HFFc6 (cell line): ENCODE measurements at places on chromosomes 3 and 15. TPM values are rescaled to one million over a fixed set of nuclear protein-coding genes. Genes with fewer than 3 reads are reported as not detected.

CAMK1 gene
- total RNA-seq: 19.0 to 27.7 TPM (median 26.5 TPM) in 3 replicates

CPNE9 gene
- not detected in 3 replicates for total RNA-seq

KBTBD13 gene
- total RNA-seq: not detected in 3 replicates

MESP2 gene
- total RNA-seq: 0.19 to 0.27 TPM in 2 of 3 replicates, not detected in the other

DAPK2 gene
- 2.1 to 5.2 TPM (median 2.9 TPM) in 3 replicates for total RNA-seq

C3orf33 gene
- total RNA-seq: 2.7 to 3.8 TPM (median 2.8 TPM) in 3 replicates

SLC28A1 gene
- total RNA-seq: not detected in 3 replicates

ZFYVE19 gene
- total RNA-seq: 11.7 and 13.1 TPM in 2 replicates

TMC3 gene
- total RNA-seq: not detected in 3 replicates

ARL6IP5 gene
- total RNA-seq: 112 to 123 TPM (median 120 TPM) in 3 replicates

DNA sequence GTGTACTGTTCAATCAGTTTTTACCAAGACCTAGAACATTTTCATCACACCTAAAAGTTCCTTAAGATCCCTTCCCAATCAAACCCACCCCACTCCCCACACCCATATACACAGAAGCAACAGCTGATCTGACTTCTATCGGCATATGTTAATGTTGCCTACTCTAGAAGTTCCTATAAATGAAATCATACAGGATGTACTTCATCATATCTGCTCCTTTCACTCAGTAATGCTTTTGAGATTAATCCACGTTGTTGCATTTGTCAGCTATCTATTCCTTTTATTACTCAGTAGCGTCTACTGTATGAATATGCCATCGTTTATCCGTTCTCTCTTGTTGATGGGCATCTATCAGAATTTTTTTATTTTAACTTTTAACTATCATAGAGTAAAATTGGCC, 14.3 kb upstream of the FILIP1L start:
- DNase-seq: no peak

DNA sequence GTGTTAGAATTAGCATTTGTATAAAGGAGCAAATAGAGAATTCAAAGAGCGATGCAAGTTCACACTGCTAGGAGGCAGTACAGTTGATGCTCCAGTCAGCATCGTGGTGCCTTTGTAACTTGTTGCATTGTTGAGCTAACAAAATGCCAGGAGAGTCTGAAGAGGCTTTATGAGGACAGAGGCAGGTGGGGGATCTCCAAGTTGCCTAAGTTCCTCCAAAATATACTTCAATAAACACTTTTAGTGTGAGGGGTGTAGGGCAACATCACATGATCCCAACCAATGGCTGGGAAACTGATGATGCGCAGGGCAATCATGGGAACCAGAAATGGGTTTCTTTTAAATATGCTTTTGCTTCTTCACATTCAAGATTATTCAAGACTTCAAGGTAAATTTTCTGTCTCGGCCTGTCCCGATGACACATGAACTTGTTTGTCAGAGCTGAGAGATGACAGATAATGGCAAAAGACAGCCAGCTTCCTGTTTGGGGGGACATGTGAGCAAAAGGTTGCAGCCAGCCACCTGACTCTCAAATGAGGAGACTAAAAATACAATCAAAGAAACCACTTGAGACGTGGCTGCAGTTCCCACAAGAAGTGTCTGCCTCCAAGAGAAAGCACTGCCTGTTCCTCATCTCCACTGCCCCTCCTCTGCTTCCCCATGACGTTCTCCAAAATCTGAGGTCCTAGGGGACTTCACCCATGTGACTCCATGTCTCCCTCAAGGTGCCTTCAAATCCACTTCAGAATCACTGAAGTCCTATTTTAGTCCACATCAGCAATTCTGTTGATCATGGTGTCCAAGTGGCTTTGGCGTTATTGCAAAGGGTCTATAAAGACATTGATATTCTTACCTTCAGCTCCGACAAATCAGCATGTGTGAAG, 39.3 kb downstream of the KLHL6 start:
- DNase-seq: no peak

DNA sequence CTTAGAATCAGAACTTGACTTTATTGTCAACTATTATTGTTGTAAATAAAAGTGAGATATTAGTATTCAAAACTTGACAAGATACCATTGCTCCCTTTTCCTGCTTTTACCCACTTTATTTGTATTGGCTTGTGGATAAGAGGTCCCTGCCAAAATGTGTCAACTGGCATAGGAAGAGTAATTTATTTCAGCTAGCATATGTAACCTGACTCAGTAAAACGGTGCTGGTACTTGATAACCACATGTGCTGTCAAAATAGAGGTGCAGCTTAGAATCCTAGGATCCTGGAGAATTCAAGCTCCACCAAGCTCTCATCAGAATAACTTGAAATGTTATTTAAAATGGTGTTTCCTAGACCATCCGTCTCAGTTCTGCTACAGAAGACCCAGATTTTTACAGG, 90.2 kb upstream of the TGFBR2 start:
- no peak for DNase-seq

GRCh38 chr3:142445816-142446254, 2.0 kb downstream of the XRN1 start:
- peak; percentile 17 for DNase-seq

GRCh38 chr3:66228707-66229106, 7.9 kb downstream of the SLC25A26 start:
- no peak for DNase-seq

GRCh38 chr15:91853511-91853947, at the start of gene SLCO3A1:
TSS of gene SLCO3A1 (plus strand) at chr15:91853708.
- DNase-seq: peak; percentile 24

DNA sequence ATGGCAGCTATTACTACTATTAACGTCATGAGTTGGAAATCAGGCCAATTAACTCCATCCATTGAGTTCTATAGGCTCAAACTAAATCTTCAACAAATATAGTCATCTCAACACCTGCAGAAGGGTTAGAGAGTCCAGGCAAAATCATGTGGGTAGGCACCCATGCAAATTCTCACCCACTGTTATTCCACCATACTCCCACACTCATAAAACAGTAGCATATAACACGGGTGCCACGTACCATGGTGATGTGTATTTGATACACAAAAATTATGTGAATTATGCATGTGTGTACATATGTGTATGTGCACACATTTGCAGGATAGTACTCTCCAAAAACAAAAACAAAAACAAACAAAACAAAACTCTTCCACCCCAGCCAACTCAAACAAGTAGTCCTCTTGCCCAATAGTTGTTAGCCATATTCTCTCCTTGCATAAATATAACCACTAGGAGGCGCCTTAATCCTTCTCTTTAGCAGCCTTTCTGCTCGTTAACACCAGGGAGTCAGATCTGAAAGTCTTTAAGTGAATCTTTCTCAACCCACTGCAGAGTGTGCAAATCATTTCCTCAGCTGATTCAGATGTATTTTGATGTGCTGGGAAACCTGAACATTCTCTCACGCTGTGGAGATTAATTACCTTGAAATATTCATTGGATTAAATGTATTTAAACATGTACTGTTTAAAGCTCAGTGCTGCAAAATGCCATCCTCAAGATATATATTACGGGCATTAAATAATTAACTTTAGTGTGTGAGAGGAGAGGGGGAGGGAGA, 38.0 kb upstream of the COPB2 start:
- DNase-seq: peak; percentile 60

DNA sequence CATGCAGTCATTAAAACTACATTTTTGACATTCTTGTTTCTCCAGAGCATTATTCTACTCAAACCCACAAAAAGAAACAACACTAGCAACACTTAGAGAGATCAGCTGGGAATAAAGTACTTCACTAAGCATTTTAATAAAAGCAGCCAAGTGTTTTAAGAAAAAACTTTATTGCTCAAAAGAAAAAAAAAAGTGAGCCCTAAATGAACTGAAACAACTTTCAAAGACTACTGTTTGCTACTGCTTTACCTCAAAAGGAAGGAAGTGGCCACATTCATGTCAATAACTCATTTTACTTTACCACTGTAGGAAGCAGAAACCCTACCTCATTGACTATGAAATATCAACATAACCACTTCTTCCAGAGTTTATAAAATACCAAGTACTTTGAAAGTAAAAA, 91.3 kb downstream of the UACA start:
- DNase-seq: no peak

- peak; percentile 100 for DNase-seq
These were observed 43.0 kb downstream of the VGLL4 start for GRCh38 chr3:11600501-11601282.

DNA sequence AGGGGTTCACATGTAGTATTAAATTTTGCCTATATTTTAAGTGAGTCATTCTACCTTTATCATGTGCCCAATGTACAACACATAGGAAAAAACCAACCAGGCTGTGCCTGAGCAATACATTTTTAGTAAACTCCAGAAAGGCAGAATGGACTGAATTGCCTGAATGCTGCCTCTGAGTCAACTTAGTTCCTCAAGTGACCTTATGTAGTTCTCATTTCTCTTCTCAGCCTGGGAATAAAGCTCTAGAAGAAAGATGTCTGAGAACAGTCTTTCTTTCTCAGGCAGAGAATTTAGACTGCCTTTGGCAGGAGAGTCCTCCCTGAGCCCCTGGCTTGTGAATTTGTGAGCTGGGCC, 13.0 kb downstream of the ST3GAL6 start:
- DNase-seq: no peak

- no peak for DNase-seq
These were observed 4.5 kb downstream of the SOX14 start for GRCh38 chr3:137768361-137769321.
